Effector memory CD8-positive, alpha-beta T cell (primary cell): ENCODE measurements at places on chromosomes 11 and 22.

GRCh38 chr11:105929084-105929955 is 92.7 kb downstream of the MSANTD4 start:
- no peak for DNase-seq

- no peak for DNase-seq
Measured at GRCh38 chr22:17496841-17497240, 66.5 kb upstream of the SLC25A18 start.

- no peak for DNase-seq
Measured at GRCh38 chr11:98657711-98658110, 363.0 kb upstream of the CNTN5 start.

GRCh38 chr11:82458761-82459160 is 274.9 kb downstream of the FAM181B start:
- DNase-seq: no peak

DNA sequence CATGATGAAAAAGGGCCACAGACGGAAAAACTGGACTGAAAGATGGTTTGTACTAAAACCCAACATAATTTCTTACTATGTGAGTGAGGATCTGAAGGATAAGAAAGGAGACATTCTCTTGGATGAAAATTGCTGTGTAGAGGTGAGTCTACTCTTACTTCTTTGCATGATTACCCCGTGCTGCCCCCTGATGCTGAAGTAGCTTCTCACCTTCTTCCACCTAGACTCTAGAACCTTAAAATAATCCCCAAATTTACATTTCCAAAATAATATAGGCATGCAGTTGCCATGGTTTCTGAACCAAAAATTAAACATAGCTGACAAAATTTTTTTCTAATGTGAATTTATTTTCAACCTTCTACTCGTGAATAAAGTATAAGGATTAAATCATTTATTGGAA is 64.2 kb downstream of the SWAP70 start:
- DNase-seq: no peak

DNA sequence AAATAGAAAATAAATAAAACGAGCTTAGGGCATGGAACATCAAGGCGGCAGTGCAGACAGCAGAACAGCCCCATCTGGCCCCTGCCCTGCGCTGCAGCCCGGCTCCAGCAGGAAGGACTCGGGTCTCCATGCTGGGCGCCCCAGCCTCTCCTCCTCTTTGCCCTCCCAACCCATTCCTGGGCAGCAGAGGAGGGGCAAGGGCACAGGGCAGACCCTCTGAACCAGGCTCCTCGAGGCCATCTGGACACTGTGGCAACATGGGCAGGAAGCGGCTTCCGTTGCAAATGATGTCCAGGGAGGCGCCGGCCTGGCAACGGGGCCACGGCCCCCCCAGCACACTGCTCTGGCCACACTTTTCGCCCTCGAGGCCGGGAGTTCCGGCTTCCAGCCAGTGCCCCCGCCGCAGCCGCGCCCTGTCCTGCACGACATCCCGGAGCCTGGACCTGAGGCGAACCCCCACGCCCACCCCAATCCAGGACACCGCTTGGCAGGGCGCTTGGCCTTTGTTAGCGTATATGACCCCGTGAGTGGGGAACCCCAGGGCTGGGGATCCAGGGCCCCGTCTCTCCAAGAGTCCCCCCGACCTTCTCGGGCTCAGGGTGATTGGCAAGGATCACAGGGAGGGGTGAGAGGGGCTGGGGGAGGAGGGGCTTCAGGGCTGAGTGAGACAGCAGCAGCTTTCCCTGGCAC is 192.1 kb downstream of the IGLL1 start:
- no peak for DNase-seq

GRCh38 chr11:9120664-9121468 is 29.5 kb upstream of the SCUBE2 start:
- no peak for DNase-seq

GRCh38 chr22:22830193-22830592 is 57.4 kb upstream of the IGLL5 start:
- DNase-seq: no peak

- DNase-seq: no peak
Measured at GRCh38 chr22:18980829-18981228, 44.7 kb upstream of the PRODH start.

DNA sequence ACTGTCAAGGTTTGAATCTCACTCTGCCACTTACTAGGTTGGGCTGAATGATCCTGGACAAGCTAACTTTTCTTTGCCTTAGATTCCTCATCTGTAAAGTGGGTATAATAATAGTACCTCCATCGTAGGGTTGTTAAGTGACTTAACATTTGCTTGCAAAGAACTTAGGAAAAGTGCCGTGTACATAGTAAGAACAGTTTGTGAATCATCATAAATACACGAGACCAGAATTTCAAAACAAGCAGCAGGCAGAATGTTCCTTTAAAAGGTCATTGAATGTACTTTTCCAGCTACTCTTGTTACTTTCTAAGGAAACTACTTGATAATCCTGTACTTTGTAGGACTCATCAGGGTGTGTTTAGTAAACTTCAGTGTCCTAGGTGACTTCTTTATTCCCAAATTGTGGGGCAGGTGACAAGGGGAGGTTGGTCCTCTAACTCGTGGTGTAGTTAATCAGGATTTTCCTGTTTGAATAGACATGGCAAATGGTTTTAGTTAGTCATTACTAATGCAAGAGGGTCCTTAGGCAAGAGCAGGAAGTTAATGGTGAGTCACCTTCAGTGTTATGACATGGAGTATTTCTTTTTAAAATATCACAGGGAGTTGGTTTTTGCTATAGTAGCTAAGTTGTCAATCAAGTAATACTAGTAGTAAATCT is 67.9 kb downstream of the YAP1 start:
- DNase-seq: no peak

DNA sequence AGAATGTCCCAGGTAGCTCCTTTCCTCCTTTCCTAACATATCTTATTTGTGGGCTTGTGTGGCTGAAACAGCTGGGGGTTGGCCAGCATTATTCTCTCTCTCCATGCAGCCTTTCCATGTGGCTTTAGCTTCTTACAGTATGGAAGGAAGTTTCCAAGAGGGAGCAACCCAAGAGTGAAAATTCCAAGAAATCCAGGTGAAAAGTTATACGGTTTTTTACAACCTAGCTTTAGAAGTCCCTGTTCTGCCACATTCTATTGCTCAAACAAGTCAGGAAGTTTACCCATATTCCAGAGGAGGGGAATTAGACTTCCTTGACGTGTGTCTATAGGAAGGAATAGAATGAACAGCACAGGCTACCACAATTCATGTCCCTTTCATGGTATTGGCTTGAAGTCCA is 10.0 kb upstream of the SWAP70 start:
- no peak for DNase-seq

- peak; percentile 27 for DNase-seq
Measured at GRCh38 chr11:70755410-70756158, 357.3 kb downstream of the CTTN start.

- DNase-seq: no peak
Measured at GRCh38 chr22:23564276-23564675, 15.8 kb downstream of the IGLL1 start.

DNA sequence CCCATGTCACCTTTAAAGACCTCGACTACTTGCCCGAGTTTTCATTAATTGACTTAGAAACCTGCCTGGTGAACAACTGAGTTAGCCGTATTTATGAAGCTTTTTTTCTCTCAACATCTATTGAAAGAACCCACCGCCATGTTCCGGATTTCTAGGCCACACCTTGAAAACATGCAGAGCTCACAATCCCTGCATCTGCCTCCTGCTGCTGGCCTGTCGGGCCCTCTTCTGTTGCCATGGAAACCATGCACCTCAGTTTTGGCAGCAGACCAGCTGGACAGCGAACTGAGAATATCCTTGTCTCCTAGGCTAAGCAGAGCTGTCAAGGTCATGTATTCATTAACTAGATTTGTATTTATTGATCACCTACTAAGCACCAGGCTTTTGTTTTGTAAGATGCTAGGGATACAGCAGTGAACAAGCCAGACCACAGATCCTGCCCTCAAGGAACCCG is 4.3 kb upstream of the PATZ1 start:
- DNase-seq: no peak

DNA sequence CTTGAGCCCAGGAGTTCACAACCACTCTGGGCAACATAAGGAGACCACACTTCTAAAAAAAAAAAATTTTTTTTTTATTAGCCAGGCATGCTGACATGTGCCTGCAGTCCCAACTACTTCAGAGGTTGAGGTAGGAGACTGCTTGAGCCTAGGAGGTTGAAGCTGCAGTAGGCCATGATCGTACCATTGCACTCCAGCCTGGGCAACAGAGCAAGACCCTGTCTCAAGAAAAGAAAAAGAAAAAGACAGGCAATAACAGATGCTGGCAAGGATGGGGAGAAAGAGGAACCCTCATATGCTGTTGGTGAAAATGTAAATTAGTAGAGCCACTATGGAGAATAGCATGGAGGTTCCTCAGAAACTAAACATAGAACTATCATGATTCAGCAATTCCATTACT is 64.8 kb downstream of the PAK1 start:
- DNase-seq: no peak

DNA sequence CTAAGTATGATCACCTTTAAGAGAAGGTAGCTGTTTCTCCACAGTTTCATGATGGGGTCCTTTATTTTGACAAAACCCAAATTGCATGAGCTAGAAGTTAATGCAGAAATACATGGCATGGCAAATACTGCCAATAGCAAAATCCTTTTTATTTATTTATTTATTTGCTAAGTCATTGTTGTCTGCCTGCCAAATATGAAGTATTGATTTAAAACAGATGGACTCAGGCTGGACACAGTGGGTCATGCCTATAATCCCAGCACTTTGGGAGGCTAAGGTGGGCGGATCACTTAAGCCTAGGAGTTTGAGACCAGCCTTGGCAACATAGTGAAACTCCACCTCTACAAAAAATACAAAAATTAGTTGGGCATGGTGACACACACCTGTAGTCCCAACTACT is 52.4 kb downstream of the LARGE2 start:
- no peak for DNase-seq

DNA sequence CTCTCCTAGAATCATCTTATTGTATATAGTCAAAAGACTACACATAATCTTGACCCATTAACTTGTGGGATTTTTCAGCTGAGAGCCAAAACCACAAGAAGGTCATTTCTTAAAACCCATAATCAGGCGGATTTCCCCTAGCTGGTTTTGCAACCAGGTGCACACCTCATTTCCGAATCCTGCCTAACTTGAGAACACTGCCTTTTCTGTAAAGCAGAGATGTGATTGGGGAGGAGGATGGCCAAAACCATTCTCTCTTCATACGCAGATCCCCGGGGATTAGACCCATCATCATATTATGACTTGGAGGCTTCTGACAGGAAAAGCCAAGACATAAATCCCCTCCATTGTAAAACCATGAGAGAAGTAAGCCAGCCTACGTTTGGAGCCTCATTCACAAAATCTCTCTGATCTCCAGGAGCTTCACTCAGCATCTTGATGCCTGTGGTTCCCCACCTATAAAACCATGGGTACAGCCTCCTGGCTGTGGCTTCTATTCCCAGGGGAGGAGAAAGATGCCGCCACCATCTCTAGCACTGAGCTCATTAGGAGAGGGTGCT is 191.3 kb downstream of the KIF18A start:
- no peak for DNase-seq

GRCh38 chr11:1232883-1233321 is 10.0 kb downstream of the MUC5B start:
- no peak for DNase-seq

- DNase-seq: no peak
Measured at GRCh38 chr22:22999523-22999922, 70.8 kb upstream of the GNAZ start.

DNA sequence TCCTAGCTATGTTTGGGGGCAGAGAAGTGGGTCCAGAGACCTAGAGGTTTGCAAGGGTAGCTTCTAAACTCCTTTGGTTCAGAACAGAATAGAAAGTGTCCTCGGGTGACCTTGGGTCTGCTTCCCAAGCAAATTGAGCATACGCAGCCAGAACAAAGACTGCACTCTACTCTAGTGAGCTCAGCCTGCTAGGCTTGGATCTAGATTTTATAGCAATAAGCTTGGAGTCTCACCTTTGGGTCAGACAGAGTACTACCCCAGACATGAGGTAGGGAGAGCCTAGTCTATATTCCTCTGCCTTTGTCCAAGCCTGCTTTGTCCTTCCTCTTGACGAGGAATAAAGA is 52.6 kb upstream of the ELF5 start:
- DNase-seq: no peak

DNA sequence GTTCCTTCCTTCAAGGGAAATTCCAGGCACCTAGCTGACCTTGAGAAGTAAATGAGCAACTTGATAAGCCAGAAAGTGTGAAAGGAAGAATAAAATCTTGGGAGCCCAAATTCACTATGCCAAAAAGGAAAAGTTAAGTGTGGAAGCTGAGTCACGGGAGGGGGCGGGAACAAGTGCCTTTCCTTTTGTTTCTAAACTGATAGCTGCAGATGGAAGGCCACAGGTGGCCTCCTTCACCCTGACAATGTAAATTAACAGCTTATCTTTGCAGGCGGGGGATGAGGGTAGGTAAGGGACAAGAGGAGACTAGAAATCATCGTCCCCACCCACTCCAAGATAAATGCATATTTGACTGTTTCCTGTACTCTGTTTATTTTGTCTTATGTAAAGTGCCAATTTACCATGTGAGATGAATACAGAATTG is 36.4 kb upstream of the TREH start:
- no peak for DNase-seq

DNA sequence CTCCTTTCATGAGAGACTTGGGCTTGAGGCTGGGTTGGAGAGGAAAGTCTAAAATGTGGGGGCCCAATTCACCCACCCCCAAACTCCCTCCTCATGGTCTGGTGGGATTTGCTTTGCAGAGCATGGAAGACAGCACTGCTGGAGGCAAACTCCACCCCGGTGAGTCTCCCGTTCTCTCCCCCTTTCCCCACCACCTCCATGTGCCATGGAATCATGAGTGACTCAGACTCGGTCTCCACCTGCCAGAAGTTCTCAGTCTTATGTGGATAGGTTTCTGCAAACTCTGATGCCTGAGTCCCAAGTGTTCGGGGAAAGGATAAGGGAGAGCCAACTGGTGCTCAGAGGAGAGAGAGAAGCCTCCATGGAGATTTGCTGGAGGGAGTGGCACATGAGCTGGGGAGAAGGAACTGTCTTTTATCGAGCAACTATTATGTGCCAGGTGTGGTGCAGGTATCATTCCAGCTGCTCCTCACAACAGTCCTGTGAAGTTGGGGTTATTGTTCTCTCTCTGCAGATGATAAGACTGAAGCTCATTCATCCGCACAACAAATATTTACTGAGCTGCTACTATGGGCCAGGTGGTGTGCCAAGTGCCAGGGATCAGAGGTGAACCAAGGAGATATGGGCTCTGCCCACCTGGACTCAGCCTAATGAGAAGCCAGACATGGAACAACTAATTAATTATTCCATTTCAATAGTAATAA is 6.6 kb downstream of the PLEKHB1 start:
- no peak for DNase-seq

GRCh38 chr22:30552719-30553118 is 6.2 kb upstream of the SEC14L6 start:
- DNase-seq: no peak
